ENCODE measurements at places on chromosomes 1 and 21.

- DNase-seq, result no peak
Observed at GRCh38 chr1:53137729-53138128, 4.7 kb downstream of the SLC1A7 start.

DNA sequence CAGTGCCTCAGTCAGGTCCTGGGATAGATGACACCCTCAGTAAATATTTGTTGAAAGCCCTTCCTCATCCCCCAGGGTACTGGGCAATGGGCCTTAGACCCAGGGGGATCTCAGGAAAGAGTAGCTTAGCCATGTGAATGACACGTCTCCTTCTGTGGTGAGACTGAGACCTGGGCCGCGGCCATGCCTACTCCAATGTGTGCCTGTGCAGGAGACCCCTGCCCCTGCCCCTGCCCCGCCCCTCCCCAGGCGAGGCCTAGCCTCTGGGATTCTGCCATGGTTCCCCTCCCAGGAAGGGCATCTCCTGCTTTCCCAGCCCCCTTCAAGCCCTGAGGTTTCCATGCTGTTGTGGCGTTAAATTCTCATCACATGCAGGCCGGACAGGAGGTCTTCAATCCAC lies 7.1 kb downstream of the MYOM3 start:
- no peak for DNase-seq

GRCh38 chr1:192140382-192140781 lies 17.9 kb upstream of the RGS18 start:
- no peak for DNase-seq

- no peak for DNase-seq
Observed at GRCh38 chr21:38531591-38531990, 33.3 kb upstream of the ERG start.

GRCh38 chr1:42586016-42586415 lies 72.2 kb upstream of the PPIH start:
- DNase-seq, result no peak

GRCh38 chr1:63859480-63860275 lies 85.9 kb downstream of the ROR1 start:
- DNase-seq, result no peak

GRCh38 chr1:237270353-237270752 lies 228.4 kb downstream of the RYR2 start:
- DNase-seq, result no peak

DNA sequence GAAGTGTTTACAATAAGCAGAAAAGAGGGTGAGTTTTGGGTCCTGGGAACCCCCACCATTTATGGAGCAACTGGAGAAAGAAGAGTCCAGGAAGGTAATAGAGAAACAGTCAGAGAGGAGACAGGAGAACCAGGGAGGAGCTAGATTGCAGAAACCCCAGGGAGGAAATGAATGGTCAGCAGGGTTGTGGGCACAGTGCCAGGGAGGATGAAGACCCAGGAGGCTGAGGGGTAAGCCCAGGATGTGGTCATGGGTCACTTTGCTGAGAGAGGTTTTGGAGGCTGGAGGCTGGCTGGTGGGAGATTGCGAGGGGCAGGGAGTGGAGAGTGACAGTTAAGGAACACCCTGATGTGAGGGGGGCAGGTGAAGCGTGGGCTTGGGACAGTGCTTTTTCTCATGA lies 169.9 kb upstream of the CSF3R start:
- DNase-seq, result no peak

GRCh38 chr1:248611883-248612414 lies 14.4 kb upstream of the OR2T10 start:
- no peak for DNase-seq

DNA sequence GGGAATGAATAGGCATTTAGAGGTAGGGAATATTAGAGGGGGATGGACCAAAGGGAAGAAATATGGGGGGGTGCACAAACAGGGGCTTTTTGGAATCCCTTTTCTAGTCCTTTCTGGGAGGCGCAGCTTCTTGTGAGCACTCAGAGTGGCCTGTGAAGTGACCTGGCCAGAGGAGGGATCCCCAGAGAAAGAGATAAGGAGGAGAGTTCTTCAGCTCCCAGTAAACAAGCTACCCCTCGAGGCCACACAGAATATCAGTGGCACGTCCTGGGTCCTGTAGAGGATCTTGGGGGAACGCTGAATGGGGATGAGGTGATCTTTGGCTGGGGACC lies 19.4 kb downstream of the VANGL2 start:
- no peak for DNase-seq

- DNase-seq, result peak; percentile 12
Observed at GRCh38 chr1:156706657-156707416, 1.5 kb upstream of the CRABP2 start.

DNA sequence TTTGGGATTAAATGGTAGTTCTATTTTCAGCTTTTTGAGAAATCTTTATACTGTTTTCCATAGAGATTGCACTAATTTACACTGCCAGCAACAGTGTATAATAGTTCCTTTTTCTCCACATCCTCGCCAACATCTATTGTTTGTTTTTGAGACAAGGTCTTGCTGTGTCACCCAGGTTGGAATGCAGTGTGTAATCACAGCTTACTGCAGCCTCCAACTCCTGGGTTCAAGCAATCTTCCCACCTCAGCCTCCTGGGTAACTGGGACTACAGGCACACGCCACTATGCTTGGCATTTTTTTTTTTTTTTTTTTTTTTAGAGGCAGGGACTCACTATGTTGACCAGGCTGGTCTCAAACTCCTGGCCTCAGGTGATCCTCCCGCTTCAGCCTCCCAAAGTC lies 164.5 kb upstream of the CXADR start:
- no peak for DNase-seq

- DNase-seq, result no peak
Observed at GRCh38 chr1:176391621-176392020, 71.4 kb upstream of the PAPPA2 start.

DNA sequence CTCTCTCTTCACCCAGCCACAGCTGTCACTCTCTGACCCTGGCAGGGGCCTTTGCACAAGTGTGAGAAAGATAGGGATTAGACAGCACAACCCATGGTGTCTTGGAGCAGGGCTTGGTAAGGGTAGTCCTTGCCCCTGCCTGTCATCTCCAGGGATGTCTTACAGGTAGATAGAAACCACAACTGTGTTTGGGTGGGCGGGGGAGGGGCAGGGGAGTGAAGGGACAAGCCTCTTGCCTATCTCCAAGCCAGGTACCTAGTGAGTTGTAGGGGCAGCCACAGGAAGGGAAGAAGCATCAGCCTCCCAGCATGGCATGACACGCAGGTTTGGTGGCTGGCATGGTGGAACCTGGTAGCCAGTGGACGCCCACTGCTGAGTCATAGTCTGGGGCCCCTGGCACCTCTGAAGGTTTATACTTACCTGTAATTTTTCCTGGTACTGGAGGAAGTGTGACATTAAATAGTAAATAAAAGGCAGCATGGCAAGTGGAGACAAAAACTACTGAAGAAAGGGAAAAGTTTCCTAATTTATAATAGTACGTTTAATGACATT lies 97.5 kb downstream of the CLEC20A start:
- no peak for DNase-seq

GRCh38 chr1:95407131-95407885 lies 173.3 kb downstream of the RWDD3 start:
- no peak for DNase-seq

- no peak for DNase-seq
Observed at GRCh38 chr1:242641461-242641860, 117.0 kb upstream of the PLD5 start.

DNA sequence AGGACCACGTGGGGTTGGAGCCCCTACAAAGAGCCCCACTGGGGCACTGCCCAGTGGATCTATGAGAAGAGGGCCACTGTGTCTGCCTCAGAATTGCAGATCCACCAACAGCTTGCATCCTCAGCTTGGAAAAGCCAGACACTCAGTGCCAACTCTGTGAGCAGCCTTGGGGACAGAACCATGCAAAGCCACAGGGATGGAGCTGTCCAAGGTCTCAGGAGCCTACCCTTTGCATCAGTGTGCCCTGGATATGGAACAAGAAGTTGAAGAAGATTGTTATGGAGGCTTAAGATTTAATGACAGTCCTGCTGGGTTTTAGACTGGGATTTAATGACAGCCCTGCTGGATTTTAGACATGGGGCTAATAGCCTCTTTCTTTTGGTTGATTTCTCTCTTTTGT lies 1670.9 kb downstream of the PLA2G4A start:
- DNase-seq, result no peak

DNA sequence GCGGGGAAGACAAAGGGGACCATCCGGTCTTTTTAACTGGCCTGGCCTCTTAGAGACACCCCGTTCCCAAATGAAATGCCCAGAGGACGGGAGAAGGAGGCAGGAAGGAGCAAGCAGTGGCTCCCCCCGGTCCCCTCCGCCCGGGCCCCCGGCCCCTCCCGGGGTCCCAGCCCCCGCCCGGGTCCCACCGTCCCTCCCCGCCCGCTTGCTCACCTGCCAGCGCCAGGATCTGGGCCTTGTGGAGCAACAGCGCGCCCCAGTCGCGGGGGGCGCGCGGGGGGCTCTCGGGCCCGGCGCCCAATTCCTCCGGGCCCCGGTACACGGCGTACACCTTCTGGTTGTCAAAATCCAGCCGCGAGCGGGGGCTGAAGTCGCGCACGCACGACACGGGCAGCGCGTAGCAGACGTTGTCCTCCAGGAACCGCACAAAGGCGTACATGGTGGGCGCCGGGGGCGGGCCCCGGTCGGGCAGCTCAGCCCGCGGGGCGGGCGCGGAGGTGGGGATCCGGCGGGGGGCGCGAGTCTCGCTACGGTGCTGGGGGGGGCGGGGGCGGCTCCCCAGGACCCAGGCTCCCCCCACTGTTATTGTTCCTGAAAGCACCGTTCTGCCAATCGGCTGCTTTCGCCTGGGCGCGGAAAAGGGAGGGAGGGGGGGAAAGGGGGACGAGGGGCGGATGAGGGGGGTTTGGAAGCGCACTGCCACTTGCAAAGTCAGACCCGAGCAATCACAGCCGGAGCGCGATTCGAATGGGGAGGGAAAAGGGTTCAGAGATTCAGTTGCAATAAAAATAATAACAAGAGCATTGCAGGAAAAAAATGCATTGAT lies at the start of gene BEND5:
TSS of gene BEND5 (minus strand) at position 499 of the 826 bp plus-strand sequence. CDS start at position 439, 60 bp downstream.
- peak; percentile 26 for DNase-seq

DNA sequence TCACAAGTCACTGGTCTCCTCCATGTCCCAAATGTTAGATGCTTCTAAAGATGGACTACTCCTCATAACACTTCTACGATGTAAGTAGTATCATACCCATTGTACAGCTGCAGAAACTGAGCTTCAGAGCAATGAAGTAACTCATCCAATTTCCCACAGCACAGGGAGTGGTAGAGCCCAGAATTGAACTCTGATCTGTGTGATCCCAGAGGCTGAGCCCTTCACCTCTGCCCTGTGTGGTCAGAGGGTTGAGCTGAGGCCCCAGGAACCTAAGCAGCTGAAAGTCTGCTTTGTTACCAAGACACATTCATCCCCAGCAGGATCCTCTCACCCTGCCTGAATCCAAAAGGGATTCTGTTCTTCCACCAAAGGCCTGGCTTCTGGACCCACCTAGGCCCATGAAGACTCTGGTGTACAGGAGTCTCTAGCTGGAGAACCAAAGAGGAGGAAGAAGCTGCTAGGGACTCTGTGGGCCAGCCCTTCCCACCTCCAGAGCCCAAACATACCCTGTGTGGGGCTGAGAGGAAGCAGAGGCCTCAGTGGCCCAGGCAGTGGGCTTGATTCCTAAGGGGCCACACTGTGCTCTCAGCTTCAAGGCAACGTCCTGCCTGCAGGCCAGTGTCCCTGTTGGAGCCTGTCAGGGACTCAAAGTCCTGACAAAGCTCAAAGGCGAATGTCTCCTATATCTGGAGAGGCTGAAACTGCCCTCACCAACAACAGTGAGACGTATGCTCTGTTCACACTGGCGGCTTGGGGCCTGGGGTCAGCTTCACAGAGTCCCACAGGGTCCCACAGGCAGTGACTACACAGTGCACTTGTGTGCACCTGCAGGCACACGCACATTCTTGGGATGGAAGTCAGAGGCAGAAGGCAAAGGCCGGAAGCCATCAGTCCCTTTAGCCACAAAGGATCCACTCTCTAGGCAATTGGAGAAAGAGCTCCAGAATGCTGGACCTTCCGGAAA lies 40.4 kb upstream of the SLC30A1 start:
- no peak for DNase-seq

DNA sequence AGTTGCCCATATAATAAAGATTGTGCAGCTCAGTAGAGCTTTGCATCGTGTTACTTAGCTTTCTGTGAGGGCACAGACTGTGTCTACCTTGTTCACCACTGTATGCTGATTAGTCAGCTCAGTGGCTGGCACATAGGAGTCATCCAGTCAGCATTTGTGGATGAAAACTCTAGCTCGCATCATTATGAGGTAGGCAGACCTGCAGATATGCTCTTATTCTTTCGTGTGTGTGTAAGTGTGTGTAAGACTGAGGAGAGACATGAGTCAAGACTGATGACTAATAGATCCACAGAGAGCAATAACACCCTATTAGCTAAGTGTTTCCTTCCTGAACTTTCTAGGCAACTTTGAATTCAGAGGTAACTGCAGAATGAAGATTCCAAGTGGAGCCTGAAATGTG lies 17.1 kb downstream of the TTF2 start:
- DNase-seq, result peak; percentile 74

GRCh38 chr1:89959719-89960118 lies 35.2 kb upstream of the ZNF326 start:
- no peak for DNase-seq

DNA sequence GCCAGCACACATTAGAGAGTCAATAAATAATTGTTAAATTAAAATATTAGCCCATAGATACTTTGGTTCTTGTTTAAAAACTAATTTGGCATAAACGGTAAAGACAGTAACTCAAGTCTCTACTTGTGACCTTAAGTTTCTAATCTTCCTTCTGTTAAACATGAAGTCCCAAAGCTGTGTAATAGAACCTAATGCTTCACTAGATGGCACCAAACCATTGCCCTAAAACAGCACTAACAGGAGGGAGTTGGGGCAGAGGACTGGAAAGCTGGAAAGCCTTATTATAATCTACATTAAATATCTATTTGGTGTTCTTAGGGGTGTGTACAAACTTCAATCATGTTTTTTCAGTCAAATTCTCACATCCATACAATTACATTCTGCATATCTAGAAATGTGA lies 176.7 kb downstream of the OLFM3 start:
- DNase-seq, result no peak

DNA sequence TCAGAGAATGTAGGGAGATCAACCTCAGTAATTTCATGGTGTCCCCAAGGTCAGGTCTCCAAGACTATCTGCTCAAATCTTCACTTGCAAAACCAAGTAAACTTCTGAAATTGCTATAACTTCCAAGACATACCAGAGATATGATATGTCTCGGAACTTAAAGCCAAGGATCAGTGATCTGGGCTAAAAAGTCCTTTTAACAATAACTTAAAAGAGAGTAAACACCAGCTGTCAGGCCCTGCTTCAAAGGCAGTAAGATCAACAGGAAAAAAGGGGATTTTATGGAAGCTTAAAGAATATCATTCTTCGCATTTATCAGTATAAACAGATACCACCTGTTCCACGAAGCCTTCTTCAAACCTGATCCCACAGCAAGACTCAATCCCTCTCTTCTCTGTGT lies 13.7 kb downstream of the UBR4 start:
- no peak for DNase-seq

- no peak for DNase-seq
Observed at GRCh38 chr1:196558411-196558810, 49.8 kb downstream of the KCNT2 start.

DNA sequence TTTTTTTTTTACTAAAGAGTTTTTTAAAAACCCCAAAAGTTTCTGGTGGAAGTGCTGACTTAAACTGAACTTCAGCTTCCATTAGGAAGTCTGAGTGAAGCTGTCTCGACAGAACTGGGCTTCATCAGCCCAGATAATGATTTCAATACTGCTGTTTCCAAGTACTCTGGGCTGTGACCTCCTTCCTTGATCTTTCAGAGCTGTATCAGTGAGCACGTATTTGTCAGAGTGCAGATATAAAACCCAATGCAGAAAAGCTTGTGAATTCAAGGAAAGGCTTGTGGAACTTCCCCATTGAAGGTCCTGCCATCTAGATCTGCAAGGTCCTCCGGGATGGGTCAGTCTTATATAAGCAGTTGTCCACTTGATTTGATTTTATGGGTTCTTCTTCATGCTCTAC lies 50.1 kb upstream of the RGS21 start:
- no peak for DNase-seq

Measured in stimulated activated CD4-positive, alpha-beta T cell treated with anti-CD3 and anti-CD28 coated beads, Interleukin-4, amount 100 ng/mL, for 24 hours (primary cell).